ENCODE measurements at places on chromosomes 7 and 10.
A peak's percentile ranks its signal among the peaks of the same experiment; 100 is the strongest.

- DNase-seq: no peak
Measured at GRCh38 chr10:101467286-101467770, 113.4 kb downstream of the BTRC start.

- no peak for DNase-seq
Measured at GRCh38 chr10:17872191-17873091, 63.3 kb downstream of the MRC1 start.

DNA sequence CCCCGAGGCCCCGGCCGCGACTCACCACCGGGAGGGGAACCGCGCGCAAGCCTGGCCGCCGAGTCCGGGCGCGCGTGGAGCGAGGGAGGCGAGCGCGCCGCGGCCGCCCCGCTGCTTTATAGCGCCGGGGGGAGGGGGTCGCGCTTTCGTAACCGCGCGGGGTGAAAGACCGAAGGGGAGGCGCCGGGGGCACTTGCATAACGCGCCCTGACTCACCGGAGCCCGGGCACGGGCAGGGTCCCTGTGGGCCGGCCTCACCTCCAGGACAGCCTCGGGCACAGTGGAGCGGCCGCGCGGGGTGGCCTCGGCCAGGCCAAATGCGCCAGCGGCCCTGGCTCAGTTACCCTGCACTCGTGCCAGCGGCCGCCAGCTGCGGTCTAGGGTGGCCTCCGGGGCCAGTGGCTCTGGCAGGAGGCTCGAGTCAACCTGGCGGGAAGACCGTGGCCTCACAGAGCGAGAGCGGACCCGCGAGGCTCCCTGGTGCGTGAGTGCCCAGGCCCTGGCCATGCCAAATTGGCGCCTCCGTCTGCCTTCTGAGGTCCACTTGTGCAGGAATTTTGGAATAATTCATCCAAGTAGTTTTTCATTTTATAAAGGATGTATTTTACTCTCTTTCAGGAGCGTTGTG lies at the start of gene RBP4:
Gene RBP4, minus strand, starts transcription at position 90 of the 628 bp plus-strand sequence. CDS start 207 bp downstream, outside the sequence.
- no peak for DNase-seq

DNA sequence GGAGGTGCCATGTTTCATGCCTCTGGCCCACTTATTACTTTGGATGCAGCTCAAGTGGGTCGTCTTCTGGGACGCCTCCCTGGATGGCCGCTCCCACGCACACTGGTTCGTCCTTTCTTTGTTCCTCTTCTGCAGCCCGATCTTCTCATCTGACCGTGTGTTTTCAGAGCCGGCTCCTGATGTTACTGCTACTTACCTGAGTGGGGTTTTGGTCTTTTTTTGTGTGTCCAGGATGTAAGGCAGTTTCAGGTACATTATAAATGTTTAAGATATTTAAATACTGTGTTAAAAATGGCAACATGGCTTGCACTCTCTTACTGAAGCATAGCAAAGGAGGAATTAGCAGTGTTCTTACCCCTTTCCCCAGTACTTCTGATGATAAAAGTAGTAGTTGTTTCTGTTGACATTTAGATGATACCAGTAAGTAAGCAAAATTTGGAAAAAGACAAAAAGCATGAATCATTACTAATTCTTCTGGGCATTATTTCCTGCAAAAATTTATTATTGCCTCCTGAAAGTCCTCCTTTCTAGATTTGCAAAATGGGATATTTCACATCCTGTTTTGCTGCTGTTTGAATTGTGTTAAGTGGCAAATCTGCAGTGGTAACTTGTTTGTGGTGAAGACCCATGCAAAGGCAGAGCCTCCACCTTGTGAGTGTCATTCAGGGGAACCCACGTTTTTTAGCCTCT lies 59.4 kb downstream of the SHH start:
- no peak for DNase-seq

- DNase-seq: no peak
Measured at GRCh38 chr10:49172061-49172776, 16.0 kb downstream of the TMEM273 start.

DNA sequence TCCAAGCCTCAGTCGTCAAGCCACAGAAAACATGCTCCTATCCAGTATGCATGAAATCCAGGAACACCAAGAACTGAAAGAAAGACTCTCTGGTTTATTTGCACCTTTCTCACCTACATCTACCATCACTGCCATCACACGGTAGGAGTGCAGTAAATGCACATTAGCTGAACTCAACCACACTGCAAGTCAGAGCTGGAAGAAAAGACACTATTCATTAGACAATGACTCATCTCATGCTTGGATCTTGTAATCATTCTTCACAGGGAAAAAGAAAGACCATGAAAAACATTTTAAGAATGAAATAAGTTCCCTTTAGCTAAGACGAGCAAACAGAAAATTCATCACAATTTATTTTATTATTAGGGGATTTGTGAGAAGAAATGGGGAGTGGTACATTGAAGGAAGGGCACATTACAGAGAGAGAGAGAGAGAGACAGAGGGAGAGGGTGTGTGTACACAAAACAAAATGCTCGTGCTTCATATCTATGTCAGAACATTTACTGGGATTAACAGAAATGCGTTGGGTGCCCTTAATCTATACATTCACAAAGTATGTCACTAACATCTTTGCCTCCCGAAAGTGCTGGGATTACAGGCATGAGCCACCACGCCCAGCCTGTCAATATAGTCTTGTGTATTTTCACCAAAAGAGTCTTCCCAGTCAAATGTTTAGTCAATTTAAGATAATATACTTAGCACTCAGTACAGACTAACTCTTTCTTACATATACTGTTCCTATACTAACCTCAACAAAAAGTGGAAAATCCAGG lies 324.9 kb downstream of the PARD3 start:
- no peak for DNase-seq

- DNase-seq: no peak
Measured at GRCh38 chr10:124106241-124106879, 13.0 kb upstream of the CHST15 start.

DNA sequence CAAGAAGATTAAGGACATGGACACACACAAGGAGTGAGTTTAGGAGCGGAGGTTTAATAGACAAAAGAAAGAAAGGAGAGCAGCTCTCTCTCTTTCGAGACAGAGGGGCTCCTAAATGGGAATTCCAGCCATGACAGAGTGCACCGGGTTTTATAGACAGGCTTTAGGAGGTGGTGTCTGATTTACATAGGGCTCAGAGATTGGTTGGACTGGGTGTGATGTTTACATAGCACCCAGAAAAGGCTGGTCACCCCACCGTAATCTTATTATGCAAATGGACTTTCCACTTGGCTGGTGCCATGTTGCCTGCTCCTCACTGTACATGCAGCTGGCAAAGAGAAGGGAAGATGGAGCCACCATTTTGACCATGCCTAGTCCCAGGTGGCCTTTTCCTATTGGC lies 28.4 kb upstream of the MRC1 start:
- no peak for DNase-seq

DNA sequence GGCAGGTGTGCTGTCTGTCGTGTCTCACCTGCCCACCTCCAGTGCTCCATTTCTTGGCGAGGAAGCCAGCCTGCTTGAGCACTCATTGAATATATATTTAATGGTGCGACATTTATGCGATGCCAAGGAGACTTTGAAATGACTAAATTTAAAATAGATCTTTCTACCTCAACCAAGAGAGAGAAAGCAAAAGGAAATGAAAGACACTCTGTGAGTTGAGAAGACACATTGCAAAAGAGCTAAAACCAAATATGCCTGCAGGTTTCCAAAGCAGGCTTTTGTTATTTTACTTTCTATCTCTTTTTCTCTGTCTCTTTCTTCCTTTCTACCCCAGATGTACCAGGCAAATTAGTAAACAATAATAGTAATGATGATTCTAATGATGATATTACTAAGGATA lies 53.6 kb upstream of the AOAH start:
- peak; percentile 42 for DNase-seq

GRCh38 chr10:101161494-101162299 lies 30.6 kb downstream of the TLX1 start:
- peak; percentile 70 for DNase-seq

- no peak for DNase-seq
Measured at GRCh38 chr7:107931740-107932515, 40.9 kb downstream of the DLD start.

- DNase-seq: no peak
Measured at GRCh38 chr10:51371743-51372142, 297.5 kb downstream of the PRKG1 start.

GRCh38 chr10:100890673-100891317 lies 22.0 kb upstream of the SLF2 start:
- DNase-seq: no peak

DNA sequence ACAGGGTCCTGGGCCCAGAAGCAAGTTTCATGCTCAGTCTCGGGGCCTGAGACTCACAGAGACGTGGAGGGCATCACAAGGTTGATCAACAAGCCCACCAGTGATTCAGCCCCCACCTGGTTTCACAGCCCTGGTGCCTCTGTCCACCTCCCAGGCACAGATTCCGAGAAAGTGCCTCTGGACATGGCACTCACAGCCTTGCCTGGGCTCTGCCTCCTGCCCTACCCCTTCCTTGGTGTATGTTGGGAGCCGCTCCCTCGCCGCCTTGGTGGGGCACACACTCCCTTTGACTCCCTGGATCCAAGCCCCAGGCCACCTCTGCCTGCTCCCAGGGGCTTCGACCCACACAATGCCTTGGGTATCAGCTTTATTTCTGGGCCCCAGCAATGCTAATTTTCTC lies 200.8 kb upstream of the PPP2R2D start:
- DNase-seq: no peak

DNA sequence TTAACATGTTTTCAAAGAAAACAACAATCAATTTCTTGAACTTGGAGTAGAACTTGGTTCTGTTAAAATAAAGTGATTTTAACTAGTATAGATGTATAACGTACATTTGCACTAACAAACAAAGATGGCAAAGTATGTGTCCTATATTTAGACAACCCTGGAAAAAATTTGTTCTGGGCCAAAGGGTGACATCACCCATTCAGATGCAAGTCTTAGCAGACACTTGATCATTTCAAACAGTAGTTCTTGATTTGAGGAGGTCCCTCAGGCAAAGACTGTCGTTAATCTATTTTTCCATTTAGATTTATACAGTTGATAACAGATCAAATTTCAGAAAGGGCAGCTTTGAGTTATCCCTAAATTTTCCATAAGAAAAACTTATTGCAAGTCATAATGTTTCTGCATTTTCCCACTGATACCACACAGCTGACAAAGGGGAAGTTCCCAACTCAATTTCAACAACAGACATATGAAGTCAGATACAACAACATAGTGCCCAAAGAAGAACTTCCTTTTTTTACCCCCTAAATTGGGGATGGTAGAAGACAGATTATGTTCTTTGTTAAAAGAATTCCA lies 5.2 kb downstream of the NMT2 start:
- no peak for DNase-seq

GRCh38 chr10:89399956-89400355 lies 7.5 kb downstream of the IFIT1 start:
- DNase-seq: no peak

DNA sequence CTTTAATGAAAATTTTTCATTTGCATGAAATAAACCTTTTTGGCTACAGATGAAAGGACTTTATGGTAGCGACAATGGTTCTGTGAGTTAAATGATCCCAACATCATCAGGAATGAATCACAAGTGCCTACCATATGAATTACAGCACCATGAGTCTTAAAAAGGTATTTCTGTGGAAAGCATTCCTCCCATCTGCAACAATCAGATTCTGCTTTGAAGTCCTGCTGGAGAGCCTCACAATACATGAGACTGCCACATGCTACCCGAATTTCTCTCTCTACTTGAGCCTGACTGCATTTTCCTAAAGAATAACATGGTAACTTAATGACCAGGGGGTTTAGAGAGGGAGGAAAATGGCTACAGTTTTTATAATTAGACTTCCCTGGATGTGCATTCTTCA lies 190.3 kb downstream of the TWIST1 start:
- DNase-seq: no peak

DNA sequence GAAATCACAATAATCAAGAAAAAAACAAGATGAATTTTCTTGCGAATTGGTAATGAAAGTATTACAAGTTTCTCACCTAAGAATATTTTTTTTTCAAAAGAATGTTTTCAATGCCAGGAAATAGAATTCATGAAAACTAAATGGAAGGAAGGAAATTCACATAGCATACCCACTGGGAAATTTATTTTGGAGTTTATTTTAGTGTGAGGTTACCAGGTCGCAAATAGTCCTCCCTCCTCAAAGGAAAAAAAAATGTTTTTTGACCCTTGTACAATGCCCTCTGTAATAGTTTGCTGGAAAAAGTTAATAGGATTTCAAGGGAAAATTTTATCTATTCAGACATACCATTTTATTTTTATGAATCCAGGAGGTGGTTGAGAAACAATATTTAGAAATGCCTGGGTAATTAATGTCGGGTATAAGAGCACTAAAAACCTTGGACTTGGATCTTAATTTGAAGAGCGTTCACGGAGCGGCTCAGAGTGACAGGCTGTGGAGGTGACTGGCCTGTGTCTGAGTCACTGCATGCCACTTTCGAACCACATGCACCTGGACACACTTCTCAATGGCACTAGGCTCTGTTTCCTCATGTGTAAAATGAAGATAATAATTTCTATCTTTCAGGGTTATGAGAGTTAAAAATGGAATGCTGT lies 28.2 kb downstream of the CUBN start:
- DNase-seq: no peak

GRCh38 chr7:38181111-38181510 lies 3.1 kb downstream of the STARD3NL start:
- DNase-seq: no peak

DNA sequence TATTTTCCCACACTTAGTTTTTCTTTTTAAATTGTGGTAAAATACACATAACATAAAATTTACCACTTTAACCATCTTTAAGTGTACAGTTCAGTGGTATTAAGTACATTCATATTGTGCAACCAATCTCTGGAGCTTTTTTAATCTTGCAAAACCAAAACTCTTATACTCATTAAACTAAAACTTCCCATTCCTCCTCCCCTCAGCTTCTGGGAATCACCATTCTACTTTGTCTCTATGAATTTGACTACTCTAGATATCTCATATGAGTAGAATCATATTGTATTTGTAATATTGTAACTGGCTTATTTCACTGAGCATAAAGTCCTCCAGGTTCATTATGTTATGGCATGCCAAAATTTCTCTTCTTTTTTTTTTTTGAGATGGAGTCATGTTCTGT lies 86.4 kb upstream of the JAZF1 start:
- no peak for DNase-seq

- no peak for DNase-seq
Measured at GRCh38 chr10:46310143-46310514, 23.3 kb downstream of the ANTXRL start.

DNA sequence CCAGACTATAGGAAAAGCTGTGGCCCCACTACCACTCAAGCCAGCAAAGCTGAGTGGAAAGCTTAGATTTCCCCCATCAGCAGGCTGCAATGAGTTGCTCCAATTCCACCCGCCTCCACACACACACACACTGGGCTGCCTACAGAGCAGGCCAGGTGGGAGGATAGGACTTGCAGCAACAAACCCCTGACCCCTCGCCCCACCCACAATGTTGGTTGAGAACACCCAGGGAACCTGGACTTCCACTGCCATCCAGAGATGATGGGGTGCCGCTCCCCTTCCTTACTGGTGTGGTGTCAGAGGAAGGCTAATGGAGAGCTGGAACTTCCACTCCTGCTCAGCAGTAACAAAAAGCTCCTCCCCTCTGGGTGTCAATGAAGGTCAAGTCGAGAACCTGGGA lies 16.8 kb upstream of the PLEKHA1 start:
- no peak for DNase-seq

GRCh38 chr7:137591421-137591837 lies 247.9 kb upstream of the PTN start:
- DNase-seq: no peak
